CD4-positive, alpha-beta T cell (primary cell): ENCODE measurements at places on chromosomes 6 and 20. TPM values are rescaled to one million over a fixed set of nuclear protein-coding genes. Genes with fewer than 3 reads are reported as not detected.

DNA sequence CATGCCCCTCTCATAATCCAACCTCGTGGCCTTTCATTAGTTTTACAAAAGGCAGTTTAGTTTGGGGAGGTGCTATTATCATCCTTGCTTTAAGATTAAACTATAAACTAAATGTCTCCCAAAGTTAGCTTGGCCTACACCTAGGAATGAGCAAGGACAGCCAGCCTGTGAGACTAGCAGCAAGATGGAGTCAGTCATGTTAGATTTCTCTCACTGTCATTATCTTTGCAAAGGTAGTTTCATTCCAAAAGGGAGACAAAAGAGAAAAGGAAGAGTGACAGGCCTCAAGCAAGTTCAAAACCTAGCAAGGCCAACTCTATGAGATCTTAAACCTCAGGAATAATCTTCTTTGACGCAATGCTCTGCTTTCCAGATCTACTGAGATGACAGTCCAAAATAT lies 232.2 kb downstream of the UBE3D start:
- no peak for DNase-seq

DNA sequence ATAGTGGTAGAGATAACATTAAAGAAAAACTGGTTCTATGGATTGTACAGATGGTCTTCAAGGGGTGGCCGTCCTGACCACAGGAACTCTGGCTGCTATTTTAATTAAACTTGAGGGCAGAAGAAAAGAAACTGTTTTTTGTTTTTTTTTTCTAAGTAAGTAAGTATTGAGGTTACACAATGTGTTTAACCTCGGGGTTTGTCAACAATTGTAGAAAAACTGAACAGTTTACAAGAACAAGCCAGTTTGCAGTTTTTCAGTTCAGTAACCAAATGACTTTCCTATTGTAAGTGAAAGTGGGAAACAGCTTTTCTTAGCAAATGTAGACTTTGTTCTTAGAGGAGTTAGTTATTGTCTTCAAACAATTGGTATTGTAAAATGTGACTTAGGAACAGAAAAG lies 77.0 kb downstream of the PLCB1 start:
- no peak for DNase-seq

DNA sequence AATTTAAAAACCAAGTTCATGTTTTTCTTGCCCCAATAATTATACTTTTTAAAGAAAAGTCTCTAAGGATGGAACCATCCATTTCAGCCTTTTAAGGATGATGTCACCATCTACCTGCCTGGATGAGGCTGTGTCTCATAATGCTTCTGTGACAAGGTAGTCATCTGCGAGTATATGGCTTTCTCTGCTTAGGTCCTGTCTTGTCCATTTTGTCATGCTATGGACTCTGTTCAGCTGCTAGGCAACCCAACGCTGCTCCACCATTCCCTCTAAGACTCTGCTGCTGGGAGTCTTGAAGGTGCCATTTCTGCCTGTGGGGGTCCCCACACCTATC lies 459.8 kb upstream of the RUNX2 start:
- no peak for DNase-seq

- DNase-seq = no peak
These were observed 158.7 kb downstream of the UBE3D start for GRCh38 chr6:82906951-82907350.

The MDFI gene
- not detected for total RNA-seq

The EIF6 gene
- 25.8 TPM for total RNA-seq

The KCNK5 gene
- total RNA-seq = 0.47 TPM

DNA sequence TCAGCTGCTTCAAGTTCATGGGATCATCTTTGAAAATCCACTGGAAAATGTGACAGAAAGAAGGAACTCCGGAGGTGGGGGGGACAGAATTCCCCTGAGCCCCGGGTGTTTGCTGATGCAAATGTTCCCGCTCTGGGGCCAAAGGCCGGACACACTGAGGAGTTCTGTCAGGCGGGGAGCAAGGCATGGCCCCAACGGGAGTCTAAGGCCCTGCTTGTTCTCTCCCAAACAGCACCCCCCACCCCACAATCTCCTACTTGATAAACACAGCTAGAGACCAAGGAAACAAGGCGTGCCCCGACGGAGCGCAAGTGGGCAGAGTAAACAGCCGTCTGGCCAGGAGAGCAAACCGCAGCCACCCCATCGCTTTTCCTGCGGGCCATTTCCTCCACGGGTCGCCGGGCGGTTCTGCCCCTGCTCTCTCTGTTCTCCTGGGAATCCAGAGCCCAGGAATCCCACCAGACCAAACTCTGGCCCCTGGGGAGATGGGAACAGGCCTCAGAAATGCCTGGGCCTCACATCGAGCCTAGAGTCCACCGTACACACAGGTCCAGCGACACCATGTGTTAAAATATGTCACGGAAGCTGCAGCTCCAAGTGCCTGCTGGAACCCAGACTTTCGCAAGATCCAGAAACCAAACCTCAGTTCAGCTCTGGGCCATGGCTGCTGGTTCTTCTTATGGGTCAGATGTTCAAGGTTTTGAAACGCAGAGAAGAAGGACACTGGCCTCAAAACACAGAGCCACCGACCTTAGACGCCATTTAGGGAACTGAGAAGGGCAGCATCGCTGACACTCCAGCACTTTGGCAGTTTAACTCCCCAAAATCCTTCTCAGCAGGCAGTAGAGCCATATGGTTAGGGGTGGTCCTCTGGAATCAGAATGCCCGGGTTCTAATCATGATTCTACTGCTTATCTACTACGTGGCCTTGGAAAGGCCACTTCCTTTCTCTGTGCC lies 104.2 kb downstream of the PREX1 start:
- no peak for DNase-seq

- DNase-seq = no peak
These were observed 4.2 kb downstream of the MAPRE1 start for GRCh38 chr20:32823737-32824588.

GRCh38 chr20:57012691-57013090 lies 253.8 kb downstream of the BMP7 start:
- no peak for DNase-seq

The PXDC1 gene
- total RNA-seq = 0.17 TPM

The CGAS gene
- total RNA-seq = 11.9 TPM

DNA sequence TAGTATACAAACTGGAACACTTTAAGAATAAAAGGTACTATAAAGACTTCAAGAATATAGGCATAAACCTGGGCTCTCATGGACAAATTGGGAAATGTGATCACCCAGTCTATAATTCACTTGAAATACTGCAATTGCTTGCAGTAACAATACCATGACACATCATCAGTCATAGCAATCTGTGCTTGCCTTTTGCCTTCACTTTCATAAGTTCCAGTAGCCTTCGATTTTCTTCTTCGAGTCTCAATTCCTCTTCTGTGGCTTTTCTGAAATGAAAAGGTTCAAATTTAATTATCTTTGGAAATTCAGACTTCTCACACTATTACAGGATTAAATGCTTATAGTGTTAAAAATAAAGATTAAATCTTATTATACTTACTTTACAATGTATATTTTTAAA lies 96.3 kb upstream of the ZBTB24 start:
- no peak for DNase-seq

- no peak for DNase-seq
These were observed 411.8 kb downstream of the SYNE1 start for GRCh38 chr6:152225241-152225934.

DNA sequence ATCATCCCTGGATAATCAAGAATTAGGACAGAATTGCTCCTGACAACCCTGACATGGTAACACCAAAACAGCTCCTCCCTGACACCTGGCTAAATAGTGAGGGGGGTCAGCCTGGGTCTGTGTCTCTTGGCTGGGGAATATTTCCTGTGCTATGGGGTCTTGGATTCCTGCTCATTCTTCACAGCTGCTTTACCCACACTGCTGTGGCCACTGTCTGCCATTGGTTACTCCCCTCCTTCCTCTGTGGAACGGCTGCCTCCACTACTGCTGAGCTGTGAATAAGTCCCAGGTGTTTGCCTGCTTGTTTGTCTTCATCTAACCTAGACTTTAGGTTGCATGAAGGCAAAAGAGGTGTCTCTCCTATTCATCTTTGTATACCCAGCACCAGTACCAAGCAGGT lies 33.9 kb upstream of the TXLNB start:
- no peak for DNase-seq

DNA sequence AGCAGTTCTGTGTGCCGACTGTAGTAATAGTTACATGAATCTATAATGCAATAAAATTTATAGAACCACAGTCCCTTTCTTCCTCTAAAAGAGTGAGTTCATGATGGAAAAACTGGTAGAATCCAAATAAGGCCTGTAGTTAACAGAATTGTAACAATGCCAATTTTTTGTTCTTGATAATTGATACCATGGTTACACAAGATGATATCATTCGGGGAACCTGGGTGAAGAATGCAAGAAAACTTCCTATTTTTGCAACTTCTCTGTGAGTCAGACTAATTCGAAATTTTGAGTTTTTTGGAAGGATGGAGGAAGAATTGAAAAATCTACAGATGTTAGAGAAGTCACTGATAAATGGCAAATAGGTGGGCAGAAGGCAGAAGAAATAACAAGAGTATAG lies 381.8 kb downstream of the CDKAL1 start:
- no peak for DNase-seq

- no peak for DNase-seq
These were observed 125.7 kb upstream of the HDAC2 start for GRCh38 chr6:114096561-114097172.

The SUMO4 gene
- total RNA-seq = 8.6 TPM

GRCh38 chr6:169316651-169317050 lies 63.0 kb upstream of the THBS2 start:
- no peak for DNase-seq

DNA sequence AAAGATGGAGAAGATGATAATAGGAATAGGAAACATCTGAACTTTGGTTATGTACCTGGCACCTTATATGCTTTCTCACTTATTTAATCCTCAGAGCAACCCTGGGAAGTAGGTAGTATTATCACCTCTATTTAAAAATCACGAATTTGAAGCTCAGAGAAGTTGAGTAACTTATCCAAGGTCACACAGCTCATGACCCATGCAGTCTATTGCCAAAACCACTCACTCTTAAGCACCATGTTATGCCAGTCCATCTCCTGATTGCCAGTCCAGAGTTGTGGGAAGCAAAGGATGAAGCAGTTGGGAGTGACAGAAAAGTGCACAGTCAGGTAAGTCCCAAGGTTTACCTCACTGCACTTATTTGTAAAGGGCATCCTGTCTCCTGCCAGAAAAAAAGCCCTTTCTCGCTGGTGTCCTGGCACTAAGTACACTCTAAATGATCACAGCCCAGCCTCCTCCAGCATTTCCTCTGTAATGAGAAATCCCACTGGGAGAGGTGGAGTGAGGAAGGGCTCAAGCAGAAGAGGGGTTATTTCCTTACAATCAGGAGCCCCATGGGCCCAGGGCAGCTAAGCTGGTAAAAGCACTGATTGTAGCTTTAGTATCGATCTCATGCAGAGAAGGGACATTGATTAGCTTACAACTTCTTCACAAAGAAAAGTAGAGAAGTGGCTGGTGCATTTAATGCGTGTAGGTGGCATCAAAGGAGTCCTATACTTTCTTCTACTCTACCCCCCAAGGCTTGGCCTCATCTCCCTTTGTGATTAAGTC lies 21.3 kb upstream of the SCGN start:
- DNase-seq = no peak

DNA sequence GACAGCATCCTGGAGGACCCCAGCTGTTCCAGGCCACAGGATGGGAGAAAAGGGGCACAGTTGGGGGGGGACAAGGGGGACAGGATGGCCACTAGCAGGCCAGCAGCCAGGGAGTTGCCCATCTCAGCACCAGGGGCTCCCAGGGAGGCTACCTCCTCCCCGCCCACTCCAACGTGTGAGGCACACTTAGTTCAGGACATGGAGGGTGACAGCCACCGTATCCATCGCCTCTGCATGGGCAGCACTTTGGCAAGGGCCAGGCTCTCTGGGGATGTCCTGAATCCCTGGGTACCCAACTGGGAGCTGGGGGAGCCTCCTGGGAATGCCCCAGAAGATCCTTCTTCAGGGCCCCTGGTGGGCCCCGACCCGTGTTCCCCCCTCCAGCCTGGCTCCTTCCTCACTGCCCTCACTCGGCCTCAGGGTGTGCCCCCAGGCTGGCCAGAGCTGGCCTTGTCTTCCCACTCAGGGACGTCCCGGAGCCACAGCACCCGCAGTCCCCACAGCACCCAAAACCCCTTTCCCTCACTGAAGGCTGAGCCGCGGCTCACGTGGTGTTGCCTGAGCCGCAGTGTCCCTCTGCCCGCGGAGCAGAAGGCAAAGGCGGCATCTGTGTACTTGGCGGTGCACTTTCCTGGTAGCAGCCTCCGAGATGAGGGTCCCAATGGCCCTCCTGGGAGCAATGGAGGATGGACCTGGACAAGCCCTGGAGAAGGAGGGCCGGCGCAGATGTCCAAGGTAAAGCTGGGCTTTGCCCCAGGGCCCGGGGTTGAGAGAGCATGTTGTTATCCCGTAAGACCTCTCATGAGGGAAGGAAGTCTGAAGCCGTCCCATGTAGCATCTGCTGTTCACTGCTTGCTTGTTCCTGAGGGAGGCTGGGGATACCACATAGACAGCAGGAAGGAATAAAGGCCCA lies 30.7 kb downstream of the ZNF831 start:
- DNase-seq = no peak

DNA sequence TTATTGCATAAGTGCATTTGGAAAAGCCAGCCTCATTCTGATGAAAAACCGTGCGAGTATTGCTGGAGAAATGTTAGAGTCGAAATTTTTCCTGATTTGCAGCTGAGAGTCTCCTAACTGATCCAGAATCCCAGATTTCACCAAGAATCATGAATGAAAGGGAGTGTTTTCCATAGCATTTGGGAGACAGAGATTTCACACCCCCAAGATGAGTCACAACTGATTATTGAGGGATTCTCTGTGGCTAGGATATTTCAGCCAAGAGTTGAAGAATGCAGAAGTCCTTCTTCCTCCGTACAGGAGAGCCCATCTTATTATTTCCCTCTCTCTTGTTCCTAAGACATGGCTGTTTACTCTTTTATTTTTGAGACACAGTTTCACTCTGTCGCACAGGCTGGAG lies 82.2 kb upstream of the SALL4 start:
- DNase-seq = no peak

DNA sequence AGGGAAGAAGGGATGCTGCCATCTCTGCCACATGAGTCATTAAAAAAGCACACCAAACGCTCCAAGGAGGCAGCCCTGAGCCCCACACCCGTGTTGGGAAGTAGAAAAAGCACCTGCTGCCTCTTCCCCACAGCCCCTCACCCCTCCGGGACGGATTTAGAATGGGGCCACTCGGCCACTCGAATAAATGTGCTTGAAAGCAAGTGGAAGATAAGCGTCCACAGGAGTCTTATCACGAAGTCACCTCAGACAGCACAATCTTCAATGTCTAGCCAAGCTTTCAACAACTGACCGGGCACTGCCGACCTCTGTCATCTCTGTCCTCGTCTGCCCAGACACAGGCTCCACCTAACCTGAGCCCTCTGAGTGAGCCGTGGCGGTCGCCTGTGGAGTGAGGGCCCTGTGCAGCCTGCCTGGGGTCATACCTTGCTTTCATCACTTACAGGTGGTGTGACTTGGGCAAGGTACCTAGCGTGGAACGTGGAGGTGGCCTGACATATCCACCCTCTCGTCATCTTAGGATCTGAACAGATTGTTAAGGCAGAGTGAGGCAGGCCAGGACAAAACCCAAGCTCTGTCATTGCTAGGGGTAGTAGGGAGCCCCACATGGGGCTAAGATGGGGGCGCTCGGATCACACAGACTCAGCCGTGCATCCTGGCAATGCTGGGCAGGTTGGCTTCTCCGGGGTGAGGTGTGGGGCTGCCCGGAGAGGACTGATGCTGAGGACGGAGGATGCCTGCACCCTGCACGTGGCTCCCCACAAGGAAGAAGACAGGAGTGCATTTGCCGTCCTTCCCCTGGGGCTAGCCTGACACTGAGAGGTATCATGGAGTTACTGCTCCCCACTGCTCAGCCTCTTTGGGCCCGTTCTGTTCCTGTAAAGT lies 34.8 kb downstream of the PSMG4 start:
- no peak for DNase-seq

GRCh38 chr20:53910351-53911002 lies 159.9 kb downstream of the BCAS1 start:
- no peak for DNase-seq
